ENCODE measurements at places on chromosomes 3 and 15. TPM values are rescaled to one million over a fixed set of nuclear protein-coding genes. Genes with fewer than 3 reads are reported as not detected.

ALPK3 gene
- not detected for total RNA-seq

SCAANT1 gene
- total RNA-seq: not detected

P3H2 gene
- 185 TPM for total RNA-seq

LRRC2 gene
- not detected for total RNA-seq

ZBBX gene
- total RNA-seq: 12.2 TPM

FBXW12 gene
- total RNA-seq: not detected

LEO1 gene
- 14.9 TPM for total RNA-seq

ADAMTSL3 gene
- 4.5 TPM for total RNA-seq

PLSCR5 gene
- not detected for total RNA-seq

DPPA4 gene
- total RNA-seq: not detected

SSUH2 gene
- 6.4 TPM for total RNA-seq

MYL3 gene
- not detected for total RNA-seq

ZNF660 gene
- total RNA-seq: not detected

Measured in Caki2 (cell line).